ENCODE measurements at places on chromosomes 1 and 21.

GRCh38 chr1:106360252-106360651, 696.2 kb upstream of the PRMT6 start:
- no peak for DNase-seq

DNA sequence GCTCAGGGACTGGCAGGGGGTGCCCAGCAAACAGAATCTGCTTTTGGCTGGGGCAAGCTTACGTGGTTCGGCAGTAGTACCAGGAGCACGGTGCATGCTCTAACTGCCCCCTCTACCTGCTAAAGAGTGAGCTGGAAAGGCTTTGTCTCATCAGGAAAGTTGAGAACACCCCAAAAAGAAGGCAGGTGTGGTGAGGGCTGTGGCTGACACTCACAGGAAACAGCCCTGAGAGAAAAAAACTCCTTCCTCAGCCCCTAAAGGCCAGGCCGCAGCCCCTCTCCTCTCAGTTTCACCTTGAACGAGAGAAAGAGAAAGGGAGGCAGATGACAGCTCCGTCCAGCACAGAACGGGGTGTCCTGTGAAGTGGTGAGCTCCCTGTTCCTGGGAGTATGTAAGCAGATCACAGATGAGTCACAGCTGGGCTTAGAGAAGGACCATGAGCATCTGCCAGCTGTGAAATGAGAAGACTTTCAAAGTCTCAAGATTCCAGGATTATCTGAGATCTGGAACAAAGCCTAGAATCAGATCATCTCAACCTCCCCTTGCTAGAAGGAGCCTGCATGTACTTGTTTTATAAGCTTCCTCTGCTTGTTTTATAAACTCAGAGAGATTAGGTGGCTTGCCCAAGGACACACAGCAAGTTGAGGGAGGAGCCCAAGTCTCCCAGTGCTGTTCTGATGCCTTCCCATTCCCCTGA, 13.4 kb downstream of the LAPTM5 start:
- DNase-seq = no peak

- DNase-seq = no peak
Measured at GRCh38 chr1:28450561-28450960, 55.3 kb upstream of the RCC1 start.

DNA sequence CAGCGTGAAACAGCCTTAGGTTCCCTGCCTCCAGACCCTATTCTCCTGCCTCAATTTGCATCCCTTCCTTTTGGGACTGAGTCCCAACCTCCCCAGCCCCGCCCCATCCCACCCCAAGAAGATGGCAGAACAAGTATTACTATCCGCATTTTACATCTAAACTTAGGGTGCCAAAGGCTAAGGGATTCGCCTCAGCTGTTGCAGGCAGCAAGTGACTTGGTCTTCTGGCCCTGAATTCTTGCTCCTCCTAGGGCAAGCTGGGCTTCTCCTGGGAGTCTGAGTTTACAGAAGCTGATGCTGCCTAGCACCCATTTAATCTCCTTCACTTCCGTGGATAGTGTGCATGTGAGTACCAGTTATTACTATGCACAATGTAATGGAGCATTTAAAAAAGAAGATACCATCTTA, 161.3 kb upstream of the NR5A2 start:
- no peak for DNase-seq

GRCh38 chr21:33125680-33126375, 55.9 kb downstream of the OLIG1 start:
- no peak for DNase-seq

DNA sequence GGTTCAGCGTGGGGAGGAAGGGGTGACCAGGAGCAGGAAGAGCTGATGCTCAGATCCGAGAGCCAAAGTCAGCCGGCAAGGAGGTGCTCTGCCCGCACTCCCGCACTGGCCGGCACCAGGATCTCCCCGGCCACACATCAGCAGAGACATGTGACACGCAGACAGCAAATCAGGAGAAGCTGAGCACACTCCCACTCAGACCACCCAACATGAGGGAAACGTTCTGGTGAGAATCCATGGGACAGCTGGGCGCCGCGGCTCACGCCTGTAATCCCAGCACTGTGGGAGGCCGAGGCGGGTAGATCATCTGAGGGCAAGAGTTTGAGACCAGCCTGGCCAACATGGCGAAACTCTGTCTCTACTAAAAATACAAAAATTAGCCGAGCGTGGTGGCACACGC, 18.6 kb upstream of the PTTG1IP start:
- no peak for DNase-seq

GRCh38 chr21:32162727-32163320, 116.0 kb downstream of the MIS18A start:
- no peak for DNase-seq

- DNase-seq = no peak
Measured at GRCh38 chr1:167465743-167466142, 52.6 kb downstream of the CD247 start.

DNA sequence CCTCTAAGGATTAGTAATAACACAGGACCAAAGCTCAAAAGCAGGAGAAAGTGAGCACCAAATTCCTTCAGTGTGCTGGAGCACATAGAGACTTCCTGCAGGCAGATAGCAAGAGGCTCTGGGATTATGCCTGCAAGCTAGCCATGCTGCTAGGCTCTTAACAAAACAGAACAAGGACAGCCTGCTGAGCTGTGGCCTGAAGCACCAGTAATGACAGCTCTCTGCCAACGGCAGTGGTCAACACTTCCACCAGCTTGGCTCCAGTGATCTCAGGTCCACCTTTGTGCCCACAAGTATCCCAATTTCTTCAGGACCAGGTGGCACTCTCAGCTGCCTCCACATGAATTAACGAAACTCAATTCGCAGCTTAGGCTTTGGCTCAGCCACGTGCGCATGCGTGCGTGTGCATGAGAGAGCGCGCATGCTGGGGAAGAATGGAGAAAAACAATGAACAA, 64.2 kb downstream of the SLC45A1 start:
- DNase-seq = no peak

- DNase-seq = no peak
Measured at GRCh38 chr21:26281506-26281905, 110.9 kb upstream of the APP start.

GRCh38 chr1:209546390-209547085, 37.0 kb upstream of the CAMK1G start:
- DNase-seq = no peak

DNA sequence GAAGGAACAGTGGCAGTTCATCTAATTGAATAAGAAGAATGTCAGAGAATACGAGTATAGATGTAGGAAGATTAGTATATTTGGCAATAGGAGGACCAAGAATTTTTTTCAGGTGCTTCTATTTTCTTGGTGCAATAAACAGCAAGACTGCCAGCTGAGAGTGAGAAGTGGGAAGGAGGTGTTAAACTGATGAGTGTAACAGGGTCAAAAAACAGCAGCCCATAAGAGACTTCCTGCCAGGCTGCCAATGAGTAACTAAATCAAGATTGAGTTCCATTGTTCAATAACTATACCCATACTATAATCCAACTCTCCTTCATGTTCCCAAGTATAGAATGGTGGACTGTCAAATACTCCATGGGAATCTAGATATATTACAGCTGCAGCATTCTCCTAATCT, 28.7 kb downstream of the LYST start:
- DNase-seq = no peak

- DNase-seq = no peak
Measured at GRCh38 chr1:155884031-155884960, 24.9 kb downstream of the SYT11 start.

DNA sequence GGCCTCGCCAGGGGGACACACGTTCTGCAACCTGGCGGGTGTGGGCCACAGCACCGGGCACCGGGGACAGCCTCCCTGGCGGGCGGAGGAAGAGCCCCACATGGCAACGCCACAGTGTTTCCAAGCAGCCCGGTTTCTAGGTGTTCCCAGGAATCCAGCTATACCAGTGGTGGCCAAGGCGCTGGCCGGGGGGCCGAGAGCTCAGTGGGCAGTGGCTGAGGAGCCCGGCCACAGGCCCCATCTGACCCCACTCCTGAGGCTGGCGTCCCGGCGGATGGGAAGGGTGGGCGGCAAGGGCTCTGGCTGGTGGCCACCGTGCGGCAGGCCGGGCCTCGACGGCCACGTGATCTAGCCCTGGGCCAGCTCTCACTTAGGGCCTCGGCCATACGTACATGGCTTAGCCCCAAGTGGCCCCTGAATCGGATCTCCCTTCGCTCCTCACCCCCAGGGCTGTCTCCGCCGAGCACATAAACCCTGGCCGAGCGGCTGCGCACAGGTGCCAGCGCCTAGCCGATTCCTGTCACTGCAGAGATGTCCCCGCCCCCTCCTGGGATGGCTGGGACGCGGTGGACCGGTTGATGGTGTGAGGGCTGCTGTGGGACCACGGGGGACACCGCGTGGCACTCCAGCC, 68.7 kb downstream of the MORN1 start:
- no peak for DNase-seq

GRCh38 chr1:47424336-47424982, 8.4 kb downstream of the FOXE3 start:
- peak; percentile 65 for DNase-seq

DNA sequence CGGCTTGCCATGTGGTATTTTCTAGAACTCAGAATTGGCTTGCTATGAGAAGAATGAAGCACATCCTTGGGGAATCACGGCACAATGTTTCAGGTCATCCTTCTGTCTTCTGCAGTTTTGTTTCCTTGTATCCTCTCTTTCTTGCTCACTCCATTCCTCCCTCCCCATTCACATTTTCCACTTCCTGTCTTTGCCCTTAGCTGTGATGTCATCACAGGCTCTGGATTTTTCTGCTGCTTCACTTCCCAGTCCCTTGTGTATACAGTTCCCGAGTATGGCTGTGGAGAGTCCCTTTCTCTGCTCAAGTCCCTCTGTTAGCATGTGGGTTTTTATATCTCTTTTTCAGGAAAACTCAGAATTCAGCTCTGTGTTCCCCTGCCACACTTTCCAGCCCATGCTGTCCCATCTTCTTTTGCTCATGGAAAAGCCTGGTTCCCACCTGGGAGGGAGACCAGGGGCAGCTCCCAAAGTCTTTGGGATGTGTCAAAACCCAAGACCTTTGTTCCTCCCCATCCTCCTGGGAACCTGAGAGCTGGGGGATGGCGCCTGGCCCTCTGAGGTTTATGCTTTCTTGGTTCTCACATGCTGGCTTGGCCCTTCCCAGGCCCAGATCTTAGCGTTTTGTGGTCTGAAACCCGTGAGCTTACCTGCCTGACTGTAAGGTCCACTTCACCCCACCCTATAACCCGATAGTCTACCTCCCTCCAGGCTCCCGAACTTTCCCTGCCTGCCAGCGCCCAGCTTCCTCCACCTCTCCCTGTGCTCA, 4.8 kb upstream of the RGS16 start:
- DNase-seq = no peak

DNA sequence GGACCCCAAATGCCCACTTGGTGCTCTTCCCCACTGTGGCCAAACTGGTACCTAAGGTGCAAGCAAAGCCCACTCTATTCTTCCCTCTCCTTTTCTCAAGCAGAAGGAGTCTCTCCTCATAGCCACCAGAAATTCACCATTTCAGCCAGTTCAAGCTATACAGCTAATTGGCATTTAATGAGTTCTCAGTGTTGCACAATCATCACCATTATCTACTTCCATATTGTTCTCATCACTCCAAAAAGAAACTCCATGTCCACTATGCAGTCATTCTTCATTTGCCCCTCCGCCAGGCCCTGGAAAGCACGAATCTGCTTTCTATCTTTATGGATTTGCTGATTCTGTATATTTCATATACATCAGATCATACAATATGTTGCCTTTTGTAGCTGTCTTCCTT, 9.9 kb upstream of the ATG4C start:
- DNase-seq = no peak

- DNase-seq = peak; percentile 11
Measured at GRCh38 chr21:28522014-28522799, 470.5 kb downstream of the LTN1 start.

DNA sequence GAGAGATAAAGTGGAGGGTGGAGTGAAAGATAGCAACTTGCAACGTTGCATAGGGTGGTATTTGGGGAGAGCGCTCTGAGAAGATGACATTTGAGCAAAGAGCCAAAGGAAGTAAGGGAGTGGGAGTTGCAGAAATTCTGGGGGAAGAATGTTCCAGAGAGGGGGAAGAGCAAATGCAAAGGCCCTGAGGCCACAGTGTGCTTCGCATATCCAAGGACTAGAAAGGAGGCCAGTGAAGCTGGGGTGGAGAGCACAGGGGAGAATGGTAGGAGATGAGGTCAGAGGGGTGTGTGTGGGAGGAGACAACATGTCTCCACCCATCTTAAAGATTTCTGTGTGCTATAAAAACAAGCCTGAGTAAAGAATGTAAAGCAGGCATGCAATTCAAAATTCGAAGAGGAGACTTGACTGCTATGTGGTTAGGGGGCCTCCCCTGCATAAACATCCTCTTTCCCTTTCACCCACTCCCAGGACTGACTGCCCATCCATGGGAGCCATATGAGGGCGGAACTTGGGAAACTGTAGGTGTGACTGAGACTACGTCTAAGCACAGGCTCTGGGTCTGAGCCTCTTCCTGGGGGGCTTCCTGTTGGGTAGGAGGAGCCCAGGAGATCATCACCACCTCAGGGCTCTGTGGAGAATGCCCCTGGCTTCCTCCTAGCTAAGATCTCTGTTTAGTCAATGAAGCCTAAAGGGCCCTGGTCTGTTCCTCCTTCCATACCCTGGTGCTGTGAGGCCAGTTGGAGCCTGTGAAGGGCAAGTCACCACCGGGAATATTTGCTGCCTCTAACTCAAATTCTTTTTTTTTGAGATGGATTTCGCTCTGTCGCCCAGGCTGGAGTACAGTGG, 2.9 kb upstream of the CLIC4 start:
- DNase-seq = no peak

DNA sequence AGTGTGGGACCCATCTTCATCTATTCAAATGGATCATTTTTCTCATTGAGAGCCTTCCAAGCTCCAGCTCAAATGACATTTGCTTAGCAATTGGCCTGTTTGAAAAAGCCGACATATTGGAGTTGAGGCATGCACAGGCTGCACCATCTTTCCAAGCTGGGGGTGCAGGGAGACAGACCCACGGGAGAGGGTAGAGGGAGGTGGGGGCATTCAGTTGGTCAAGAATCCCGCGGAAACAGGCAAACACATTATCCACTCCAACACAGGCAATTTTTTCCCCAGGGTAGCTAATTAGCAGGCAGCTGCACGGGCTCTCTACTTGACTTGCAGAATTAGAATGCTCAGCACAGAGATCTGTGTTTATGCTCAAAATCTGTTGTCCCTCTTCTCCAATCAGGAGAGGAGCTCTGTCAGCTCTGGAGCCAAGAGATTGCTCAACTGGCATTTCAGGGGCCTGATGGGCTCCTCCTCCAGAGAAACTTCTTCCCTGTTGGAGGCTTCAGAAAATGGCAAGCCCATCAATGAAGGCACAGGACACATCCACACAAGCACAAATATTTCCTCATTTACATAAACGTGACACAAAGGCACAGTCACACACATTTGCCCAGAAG, 267.8 kb downstream of the FOXD2 start:
- no peak for DNase-seq

- no peak for DNase-seq
Measured at GRCh38 chr1:182301467-182302198, 90.0 kb downstream of the GLUL start.

- DNase-seq = no peak
Measured at GRCh38 chr1:119674835-119675289, 26.8 kb upstream of the ZNF697 start.
